ENCODE measurements at places on chromosomes 13 and 19. TPM values are rescaled to one million over a fixed set of nuclear protein-coding genes. Genes with fewer than 3 reads are reported as not detected.

Gene MBD3L2
- not detected for total RNA-seq

Gene GNG8
- total RNA-seq, result 2.4 TPM

Gene FNDC3A
- 29.9 TPM for total RNA-seq

Gene LSR
- total RNA-seq, result 20.1 TPM

Gene SIGLECL1
- not detected for total RNA-seq

Gene ACP7
- not detected for total RNA-seq

Gene KLK8
- total RNA-seq, result not detected

Gene CLEC17A
- total RNA-seq, result not detected

Gene ZNF529
- 20.6 TPM for total RNA-seq

Gene CALR3
- not detected for total RNA-seq

Gene TPP2
- 105 TPM for total RNA-seq

Gene TUBB4A
- 2.8 TPM for total RNA-seq

Gene N4BP2L1
- total RNA-seq, result 44.4 TPM

Gene ELSPBP1
- not detected for total RNA-seq

Gene AXL
- total RNA-seq, result 0.17 TPM

Gene UHRF1
- 83.9 TPM for total RNA-seq

Gene FCGBP
- 4.8 TPM for total RNA-seq

Gene SSC5D
- 0.12 TPM for total RNA-seq

Gene NLRP4
- not detected for total RNA-seq

Gene SYNGR4
- not detected for total RNA-seq

Gene CEACAM3
- not detected for total RNA-seq

Gene CEACAM8
- total RNA-seq, result not detected

Gene GRIK5
- total RNA-seq, result 0.67 TPM
